ENCODE measurements at places on chromosomes 13 and 19.

GRCh38 chr19:51478381-51479234 is at the start of gene CEACAM18:
Gene CEACAM18, plus strand, starts transcription at chr19:51478539.
- DNase-seq: no peak

- DNase-seq: peak; percentile 81
Observed at GRCh38 chr19:35040826-35041547, 534 bp upstream of the HPN start.

DNA sequence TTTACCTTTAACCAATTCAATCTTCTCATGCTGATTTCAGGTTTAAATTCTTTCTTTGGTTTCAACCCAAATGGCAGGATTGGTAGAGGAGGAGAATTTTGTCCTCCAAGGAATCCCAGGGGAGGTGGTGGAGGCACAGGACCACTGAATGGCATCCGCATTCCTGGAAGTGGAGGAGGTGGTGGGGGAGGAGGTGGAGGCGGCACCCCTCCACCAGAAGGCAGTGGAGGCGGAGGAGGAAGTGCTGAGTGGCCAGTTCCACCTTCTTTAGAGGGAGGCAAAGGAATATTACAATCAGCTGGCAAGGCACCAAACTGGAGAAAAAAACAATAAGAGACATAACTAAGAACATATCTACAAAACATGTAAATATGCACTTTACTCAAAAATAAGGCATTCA is 192.9 kb downstream of the DIAPH3 start:
- DNase-seq: peak; percentile 81

DNA sequence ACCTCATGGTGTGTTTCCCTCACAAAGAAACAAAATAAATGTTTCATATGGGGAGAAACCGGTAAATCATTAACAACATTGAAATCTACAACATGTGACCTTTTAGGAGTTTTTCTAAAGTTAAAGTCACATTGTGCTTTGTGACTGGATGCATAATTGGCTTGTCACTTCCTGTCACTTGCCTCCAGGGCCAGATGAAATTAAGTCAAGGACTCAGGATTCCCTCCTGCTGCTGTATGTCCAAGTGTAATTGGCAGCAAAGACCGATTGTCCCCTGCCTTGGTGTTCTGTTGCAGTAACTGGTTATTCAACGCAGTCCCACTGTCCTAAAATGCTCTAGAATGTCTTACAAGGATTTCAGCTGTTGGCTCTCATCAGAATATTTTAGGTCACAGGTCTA is 448.2 kb downstream of the LIG4 start:
- DNase-seq: peak; percentile 82

GRCh38 chr13:74758188-74758587 is 624.0 kb upstream of the KLF12 start:
- peak; percentile 77 for DNase-seq

DNA sequence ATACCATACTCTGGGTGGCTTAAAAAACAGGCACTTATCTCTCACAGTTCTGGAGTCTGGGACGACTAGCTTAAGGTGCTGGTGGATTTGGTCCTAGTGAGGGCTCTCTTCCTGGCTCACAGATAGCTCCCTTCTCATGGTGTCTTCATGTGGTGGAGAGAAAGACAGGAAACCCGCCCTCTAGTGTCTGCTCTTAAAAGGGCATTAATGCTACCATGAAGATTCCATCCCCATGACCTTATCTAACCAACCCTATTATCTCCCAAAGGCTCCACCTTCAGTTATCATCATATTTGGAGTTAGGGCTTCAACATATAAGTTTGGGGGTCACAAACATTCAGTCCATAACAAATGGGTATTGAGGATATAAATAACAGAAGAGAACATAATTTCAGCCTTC is 139.4 kb downstream of the HS6ST3 start:
- peak; percentile 86 for DNase-seq

DNA sequence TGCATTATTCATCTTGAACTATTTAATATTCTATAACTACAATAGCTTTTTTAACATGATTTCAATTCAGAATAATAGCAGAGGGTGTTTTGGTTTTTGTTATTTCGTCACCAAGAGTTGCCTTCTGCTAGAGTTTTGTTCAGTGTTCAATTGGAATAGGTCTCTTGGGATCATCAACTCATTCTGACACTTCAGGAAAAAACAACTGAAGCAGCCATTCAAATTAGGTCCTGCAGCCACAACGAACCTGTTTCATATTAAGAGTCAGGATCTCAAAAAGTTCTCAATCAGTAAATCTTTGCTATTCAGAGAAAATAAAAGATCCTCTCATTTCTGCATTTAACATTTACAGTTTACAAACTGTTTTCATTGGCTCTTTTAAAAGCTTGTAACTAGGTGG is 2.4 kb upstream of the CHAMP1 start:
- DNase-seq: no peak

DNA sequence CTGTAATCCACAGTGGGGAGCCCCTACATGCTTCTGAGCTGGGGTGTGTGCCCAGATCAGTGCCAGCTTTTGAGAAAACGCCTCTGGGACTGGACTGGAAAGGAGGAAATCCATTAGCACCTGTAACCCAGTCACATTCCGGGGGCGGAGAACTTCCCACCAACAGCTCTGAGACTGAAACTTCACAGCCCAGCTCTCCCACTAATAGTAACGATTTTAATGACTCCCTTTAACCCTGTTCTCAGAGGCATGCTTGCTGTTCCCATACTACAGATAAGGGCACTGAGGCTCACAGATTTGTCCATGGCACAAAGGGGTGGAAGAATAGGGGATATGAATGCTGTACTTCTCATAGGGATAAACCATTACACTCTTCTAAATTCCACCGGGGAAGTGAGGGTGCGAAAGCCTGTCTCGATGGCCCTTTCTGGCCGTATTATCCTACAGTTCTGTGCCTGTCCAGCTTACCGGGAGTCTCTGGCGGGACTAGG is 851 bp downstream of the FBXO46 start:
- peak; percentile 70 for DNase-seq

- peak; percentile 4 for DNase-seq
Observed at GRCh38 chr13:52449331-52450011, 963 bp downstream of the VPS36 start.

GRCh38 chr19:2223959-2224358 is 12.2 kb downstream of the PLEKHJ1 start:
- DNase-seq: no peak

DNA sequence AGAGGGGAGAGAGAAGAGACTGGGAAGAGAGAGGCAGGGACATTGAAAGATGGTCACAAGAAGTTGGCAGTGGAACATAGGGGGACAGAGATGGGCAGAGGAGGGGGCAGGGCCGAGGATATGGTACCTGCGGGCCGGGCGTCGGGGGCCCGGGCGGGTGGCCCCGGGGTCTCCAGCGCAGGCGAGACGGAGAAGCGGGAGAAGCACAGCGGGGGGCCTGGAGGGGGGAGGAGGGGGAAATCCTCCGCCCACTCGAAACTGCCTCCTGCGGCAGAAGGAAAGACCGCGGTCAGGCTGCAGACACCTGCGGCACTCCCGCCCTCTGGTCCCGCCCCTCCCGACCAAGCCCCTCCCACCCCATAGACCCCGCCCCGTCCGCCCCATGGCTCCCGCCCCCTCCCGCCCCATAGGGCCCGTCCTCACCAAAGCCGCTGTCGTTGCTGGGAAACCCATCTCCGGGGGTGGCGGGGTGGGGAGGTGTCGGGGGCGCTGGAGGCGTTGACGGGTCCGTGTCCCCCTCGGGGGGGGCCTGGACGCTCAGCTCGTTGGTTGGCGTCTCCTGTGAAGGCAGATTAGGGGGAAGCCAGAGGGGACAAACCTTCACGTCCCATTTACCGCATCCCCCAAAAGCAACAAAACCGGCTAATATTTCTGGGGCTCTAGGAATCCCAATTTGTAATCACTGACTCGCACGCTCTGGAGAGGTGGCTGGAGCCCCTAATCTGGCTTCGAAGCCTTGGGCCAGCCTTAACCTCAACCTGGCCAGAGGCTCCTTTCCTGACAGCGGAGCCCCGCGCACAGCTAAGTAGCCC is 20.4 kb downstream of the LMTK3 start:
- DNase-seq: peak; percentile 81

GRCh38 chr19:20664901-20665781 is 3.8 kb upstream of the ZNF626 start:
- DNase-seq: peak; percentile 62

DNA sequence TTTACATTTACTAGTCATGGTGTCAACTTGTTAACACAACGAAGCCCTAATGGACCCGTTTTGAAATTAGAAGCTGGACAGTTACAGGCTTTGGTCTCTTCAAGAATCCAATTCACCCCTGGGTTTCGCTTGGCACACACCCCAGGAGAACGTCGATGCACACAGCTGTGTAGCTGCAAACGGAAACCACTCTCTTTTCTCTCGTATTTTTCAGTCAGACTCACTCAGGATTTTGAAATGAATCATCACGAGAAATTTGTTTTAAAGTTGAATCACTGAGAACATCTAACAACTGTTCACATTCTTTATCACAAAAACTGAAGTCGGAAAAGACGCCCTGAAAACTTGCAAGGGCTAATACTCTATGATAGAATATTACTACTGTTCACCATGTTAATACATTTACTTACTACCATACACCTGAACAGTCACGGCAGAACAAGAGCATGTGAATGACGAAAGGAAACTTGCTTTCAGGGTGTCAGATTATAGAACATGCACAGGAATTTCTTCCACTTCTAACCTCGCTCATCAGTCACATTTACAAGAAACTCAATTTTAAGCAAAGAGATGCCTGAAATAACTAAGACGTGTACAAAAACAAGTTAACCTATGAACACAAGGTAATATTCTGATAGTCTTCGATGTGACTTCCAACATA is 4.7 kb downstream of the PNMA8A start:
- no peak for DNase-seq

DNA sequence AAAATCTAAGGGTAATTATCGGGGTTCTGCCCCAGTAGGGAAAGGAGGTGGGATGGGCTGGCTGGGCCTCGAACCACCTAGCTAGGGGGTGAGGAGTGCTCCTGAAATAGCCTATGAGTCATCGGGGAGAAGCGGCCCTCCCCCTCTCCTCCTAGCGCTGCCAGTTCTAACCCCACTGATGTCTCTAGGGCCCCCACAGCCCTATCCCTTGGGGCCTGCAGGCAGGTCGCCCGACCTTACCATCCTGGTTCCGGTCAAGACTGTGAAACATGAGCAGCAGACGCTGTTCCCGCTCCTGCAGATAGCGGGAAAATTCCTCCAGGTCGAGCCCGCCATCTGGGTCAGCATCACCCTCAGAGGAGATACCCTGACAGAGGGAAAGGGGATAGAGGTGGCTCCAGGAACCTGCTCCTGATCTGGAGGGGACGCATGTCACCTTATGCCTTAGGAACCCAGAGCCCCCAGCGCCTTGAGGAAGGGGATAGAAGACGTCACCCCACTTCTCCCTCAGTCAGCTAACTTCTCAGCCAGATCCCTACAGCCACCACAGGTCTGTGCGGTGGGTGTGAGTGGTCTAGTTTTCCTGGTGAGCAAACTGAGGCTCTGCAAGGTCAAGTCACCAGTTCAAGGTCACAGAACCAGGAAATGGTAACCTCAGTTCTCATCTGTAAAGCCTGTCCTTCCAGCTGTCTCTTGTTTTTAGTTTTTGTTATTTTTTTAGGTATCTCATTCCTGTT is 1.5 kb downstream of the SLC25A23 start:
- no peak for DNase-seq

DNA sequence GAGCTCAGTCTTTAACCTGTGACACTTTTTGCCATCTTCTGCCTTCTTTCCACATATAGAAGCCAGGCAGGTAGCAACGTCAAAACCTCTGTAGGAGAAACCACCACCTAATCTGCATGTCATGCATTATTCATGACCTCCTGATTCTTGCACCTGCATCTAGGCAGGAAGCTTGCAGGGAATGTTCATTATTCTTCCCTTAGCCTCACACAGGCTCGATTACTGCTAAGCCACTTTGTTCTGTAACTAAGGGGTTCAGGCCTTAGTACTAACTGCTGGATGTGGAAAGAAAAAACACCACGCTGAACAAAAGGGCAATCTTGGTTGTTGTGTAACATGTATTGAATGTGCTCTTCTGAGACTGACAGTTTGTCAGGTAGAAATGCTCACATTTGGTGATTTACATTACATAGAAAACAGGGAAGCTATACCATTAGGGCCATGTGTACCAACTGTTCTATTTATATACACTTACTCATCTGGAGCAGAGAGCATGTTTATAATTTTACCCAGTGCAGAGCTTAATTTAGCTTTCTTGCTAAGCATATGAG is 366.9 kb downstream of the KLF12 start:
- peak; percentile 66 for DNase-seq

DNA sequence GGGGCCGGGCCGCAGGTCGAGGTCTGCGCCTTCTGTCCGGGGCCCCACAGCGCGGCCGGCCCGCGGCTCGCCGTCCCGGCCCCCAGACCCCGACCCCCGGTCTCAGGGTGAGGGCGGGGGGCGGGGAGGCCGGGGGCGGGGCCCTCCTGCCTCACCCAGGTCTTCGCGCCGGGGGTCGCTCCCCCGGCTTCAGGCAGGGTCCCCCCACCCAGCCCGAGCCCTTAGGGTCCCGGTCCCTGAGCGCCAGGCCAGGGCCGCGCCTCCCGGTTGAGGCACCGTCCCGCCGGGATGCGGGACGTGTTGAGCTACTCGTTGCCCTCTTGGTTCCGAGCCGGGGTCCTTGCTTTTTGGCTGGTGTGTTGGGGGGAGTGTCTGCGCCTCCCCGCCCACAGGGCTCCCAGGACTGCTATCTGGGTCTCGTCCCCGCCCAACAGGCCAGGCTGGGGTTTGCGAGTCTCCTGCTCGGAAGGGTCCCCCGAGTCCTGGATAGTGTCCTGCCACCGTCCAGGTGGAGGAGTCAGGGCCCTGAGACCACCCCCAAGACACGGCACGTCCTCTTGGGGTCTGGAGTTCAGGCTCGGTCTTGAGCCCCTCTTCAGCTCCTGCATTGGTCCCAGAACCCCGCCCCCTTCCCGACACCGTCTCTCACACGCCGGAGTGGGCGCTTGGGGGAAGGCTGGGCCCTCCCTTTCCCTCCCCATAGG is 452 bp downstream of the PIAS4 start:
- DNase-seq: peak; percentile 28

DNA sequence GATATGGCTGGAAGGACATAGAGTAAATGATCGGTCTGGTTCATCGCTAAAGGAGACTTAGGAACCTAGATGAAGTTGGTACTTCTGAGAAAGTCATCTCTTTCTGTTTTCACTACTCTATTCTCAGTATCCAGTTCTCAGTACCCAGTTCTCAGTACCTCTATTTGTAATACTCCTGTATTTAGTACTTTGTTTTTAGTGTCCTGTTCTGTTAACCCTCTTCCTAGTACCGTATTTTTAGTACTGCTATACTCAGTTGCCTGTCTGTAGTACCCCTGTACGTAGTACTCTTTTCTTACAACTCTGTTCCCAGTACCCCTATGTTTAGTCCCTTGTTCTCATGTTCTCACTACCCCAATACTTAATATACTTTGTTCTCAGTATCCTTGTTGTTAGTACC is 1.2 kb downstream of the RFXAP start:
- DNase-seq: no peak

Measured in mesendoderm (in vitro differentiated cells).